ENCODE measurements at places on chromosomes 6 and 20.

DNA sequence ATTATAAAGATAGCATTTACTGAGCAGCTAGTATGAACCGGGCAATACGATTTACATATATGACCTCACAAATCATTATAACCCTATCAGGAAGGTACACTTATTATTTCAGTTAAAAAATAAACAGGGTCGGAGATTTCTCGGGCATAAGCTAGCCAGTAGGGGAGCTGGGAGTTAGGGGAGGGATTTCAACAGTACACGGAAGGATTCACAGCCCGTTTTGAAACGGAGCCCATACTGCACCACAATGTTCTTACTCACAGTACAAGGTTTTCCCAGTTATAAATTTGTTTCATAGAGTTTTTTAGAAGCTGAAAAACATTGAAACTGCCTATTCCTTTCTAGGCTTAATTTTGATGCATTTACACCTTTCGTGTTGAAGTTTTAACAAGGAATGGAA lies 607.1 kb downstream of the HDGFL1 start:
- no peak for DNase-seq

GRCh38 chr20:44480097-44480496 lies 4.4 kb downstream of the TTPAL start:
- no peak for DNase-seq

GRCh38 chr6:168624948-168625347 lies 184.0 kb downstream of the SMOC2 start:
- DNase-seq: no peak

DNA sequence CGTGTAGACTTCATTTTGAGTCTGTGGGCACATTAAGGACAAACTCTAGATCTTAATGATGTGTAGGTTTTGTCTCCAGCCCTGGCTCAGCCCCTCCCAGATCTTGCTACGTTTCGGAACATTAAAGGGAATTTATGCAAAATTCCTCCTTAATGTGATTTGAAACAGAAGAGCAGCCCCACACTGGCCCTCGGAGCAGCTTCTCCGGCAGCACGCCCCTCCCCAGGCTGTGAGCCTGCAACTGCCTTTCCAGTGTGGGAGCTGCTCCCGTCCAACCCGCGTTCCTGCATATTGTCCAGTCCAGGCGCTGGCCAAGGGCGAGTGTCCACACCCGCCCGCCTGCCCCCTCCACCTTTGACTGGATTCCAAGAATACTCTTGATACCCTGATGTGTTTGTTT lies 257.2 kb downstream of the TAF4 start:
- DNase-seq: no peak

- no peak for DNase-seq
Observed at GRCh38 chr20:24995741-24996448, 3.3 kb upstream of the APMAP start.

- DNase-seq: no peak
Observed at GRCh38 chr20:46752728-46753127, 43.3 kb downstream of the SLC2A10 start.

GRCh38 chr20:46028110-46028509 lies 905 bp upstream of the SLC12A5 start:
- no peak for DNase-seq

- DNase-seq: no peak
Observed at GRCh38 chr20:38873050-38873581, 53.1 kb upstream of the FAM83D start.

DNA sequence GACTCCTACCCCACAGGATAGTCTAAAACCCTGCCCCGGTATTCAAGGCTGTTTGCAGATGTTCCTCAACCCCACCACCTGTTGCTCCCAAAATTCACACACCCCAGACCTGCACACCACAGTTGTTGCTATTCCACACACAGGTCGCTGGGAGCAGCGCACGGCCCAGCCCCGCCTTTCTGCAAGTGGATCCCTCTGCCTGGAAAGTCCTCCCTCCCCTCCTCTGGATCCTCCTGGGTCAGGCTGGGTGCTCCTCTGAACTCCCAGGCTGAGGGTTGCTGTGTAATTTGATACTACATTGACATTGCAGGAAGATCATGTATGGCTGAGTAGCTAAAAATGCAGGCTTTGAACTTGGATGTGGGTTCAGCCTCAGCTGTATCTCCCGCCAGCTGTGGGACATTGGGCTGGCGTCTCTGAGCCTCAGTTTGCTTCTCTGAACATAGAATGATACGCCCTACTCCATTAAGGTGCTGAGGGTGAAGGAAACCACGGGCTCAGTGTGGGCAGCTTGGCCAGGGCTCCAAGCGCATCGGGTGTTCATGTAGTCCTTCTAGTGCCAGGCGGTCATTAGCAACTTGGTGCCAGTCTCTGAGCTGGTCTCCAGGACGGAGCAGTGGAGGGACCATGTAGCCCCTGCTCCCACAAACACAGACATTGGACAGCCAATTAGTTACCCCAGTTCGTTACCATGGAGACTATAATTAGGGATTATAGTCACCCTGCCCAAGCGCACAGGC lies 13.9 kb upstream of the CCN5 start:
- no peak for DNase-seq

GRCh38 chr6:117601811-117602150 lies 530 bp downstream of the GOPC start:
- DNase-seq: no peak

GRCh38 chr20:9668381-9668780 lies 154.0 kb downstream of the LAMP5 start:
- DNase-seq: no peak
